ENCODE measurements at places on chromosomes 4 and X.

- no peak for ATAC-seq
Measured at GRCh38 chr4:150909116-150909515, 106.0 kb downstream of the LRBA start.

GRCh38 chrX:153603131-153603656 is 4.3 kb upstream of the CCNQ start:
- no peak for ATAC-seq

GRCh38 chrX:55480390-55481062 is 9.1 kb downstream of the USP51 start:
- no peak for ATAC-seq

DNA sequence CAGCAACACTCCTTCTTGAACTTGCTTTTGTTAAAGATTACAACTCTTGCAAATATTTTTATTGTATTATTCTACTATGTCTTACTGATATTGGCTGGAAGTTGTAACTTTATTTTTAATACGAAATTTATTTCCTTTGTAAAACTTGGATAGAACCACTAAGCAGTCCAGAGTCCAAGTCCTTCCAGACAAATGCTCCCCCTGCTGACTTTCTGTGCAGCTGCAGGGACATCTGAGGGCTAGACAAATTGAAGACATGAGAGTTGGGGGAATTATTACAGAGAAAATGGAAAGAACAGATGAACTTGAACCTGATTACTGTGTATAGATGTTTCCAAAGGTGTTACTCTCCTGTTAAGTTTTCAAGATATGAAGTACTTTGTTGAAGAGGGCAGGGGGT is 238.8 kb downstream of the GRIA3 start:
- no peak for ATAC-seq

GRCh38 chrX:118552121-118552900 is 56.7 kb downstream of the DOCK11 start:
- ATAC-seq, result peak; percentile 48

DNA sequence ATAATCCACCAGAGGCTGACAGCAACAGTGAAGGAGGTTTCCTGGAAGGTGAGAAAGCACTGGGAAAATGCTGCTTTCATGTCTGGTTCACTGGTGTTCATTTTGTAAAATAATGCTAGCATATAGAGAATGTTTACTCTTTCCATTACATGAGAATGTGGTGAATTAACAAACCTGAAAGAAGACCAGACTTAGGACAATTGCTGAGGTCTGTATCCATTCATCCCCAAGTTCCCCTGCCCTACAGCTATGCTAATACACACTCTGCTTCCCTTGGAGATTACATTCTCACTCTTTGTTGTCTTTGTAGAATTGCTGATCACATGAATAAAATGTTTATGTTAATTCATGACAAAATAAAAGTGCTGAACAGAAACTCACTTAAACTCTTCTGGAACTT is 99.5 kb downstream of the ARHGAP6 start:
- ATAC-seq, result no peak

DNA sequence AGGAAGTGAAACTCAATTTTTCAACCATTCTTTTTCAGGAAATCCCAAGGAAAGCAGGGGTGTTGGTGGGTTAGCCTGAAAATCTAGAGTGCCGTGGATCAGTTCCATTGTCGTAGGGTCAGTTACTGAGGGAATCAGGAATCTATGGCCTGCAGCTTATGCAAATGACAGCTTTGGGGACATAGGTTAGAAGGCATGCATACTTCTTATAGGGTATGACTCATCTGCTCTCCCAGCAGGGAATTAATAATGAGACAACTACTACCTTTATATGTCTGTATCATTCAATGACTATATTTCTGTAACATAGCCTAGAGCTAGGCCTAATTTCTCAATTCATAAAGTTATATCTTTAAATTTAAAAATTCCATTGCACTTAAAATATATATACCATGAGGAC is 36.6 kb downstream of the ZNF41 start:
- ATAC-seq, result no peak

- no peak for ATAC-seq
Measured at GRCh38 chr4:85154591-85154990, 188.1 kb upstream of the WDFY3 start.

DNA sequence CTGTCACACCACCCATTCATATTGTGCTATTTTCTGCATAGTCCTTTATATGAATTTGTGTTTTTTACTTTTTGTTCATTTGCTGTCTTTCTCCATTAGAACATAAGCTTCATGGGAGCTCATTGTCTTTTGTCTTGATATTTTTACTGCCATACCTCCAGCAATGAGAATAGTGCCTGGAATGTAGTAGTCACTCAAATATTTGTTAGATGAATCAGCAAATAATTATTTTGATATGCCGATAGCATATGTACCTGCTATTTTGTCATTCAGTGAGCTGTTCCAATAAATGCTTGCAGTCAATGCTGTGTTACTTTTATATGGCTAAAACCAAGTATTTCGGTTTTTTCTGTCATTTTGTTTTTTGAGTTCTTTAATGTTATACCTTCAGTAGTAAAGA is 43.5 kb upstream of the SLC25A31 start:
- ATAC-seq, result no peak

- ATAC-seq, result no peak
Measured at GRCh38 chr4:13529128-13529919, 15.0 kb downstream of the NKX3-2 start.

GRCh38 chrX:124229374-124229773 is 103.1 kb upstream of the TEX13D start:
- ATAC-seq, result no peak

DNA sequence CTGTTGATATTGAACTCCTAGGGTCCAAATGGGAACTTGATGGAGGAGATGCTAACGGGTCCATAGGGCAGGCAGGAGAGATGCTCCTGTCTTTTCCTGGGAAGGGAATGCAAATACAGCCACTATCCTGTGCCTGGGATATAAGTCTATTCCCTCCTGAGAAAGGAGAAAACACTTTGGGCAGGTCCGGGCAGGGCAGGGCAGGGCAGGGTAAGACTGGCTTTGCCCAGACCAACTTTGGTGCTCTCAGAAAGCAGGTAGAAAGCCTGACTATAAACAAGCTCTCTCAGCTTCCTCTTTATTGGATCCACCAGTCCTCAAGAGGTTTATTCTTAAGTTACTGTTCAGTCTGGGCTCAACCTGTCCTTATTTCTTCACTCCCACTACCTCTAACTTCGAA is 232.3 kb downstream of the PTTG2 start:
- no peak for ATAC-seq

- no peak for ATAC-seq
Measured at GRCh38 chr4:67125636-67126514, 419.4 kb downstream of the CENPC start.
